ENCODE measurements at places on chromosomes 7 and 10.

GRCh38 chr7:104252409-104253134, 44.8 kb upstream of the ORC5 start:
- no peak for DNase-seq

- DNase-seq = peak; percentile 53
Measured at GRCh38 chr7:76011442-76011861, 17.1 kb upstream of the TMEM120A start.

GRCh38 chr10:52678611-52679010, 94.0 kb downstream of the MBL2 start:
- DNase-seq = no peak

DNA sequence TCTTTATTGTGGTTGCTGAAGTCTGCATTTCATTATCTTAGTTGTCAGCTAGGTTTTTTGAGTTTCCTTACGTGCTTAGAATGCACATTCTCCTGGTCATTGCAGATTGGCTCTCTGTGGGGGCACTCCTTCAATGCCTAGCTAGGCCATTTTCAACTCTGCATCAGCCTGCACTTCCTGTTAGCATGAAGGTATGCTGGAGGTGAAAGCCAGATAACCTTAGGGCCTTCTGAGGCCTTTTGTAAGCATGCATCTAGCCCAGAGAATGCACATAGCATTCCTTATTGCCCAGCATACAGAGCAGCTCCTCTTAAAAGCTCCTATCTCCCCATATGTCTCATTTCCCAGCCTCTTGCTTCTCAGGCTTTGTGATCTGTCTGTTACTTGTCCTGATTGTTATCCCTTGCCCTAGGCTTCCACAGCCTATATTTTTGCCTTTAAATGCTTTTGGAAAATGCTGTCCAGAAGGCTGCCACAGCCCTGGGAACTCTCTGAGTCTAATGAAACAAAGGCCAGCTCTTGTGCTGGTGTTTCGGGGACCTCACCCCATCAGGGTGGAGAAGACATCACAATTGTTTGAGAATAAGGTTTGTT, 108.1 kb upstream of the IGFBP3 start:
- DNase-seq = no peak

DNA sequence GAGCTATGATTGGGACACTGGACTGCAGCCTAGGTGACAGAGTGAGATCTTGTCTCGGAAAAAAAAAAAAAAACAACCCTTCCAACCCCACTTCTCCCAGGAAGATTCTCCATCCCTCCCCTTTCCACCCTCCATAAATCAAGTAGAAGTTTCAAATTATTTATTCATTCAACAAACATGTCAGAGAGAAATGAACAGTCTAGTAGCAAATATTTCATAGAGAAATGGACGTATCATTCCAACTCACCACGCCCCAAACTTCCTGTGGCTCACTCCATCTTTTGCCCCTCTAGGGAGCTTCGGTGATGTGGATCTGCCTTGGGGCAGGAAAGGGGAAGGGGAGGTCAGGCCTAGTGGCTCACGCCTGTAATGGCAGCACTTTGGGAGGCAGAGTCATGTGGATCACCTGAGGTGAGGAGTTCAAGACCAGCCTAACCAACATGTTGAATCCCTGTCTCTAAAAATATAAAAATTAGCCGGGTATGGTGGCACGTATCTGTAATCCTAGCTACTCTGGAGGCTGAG, 638 bp upstream of the TRAPPC14 start:
- peak; percentile 30 for DNase-seq

DNA sequence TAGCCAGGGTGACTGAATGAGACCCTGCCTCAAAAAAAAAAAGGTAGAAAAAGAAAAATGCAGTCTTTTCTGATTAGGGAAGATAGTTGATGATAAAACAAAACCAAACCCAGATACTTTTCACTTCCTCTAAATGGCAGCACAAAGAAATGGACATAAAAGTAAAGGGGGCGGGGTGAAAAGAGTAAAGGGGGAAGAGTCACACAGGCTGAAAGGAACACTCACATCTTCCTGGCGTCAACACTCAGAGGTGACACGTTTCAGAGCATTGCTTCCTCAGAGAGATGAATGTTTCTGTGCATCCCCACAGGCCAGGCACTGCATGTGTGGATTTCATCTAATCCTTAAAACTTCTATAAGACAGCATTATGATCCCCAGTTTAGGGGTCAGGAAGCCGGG, 81.2 kb downstream of the HIPK2 start:
- DNase-seq = peak; percentile 30

DNA sequence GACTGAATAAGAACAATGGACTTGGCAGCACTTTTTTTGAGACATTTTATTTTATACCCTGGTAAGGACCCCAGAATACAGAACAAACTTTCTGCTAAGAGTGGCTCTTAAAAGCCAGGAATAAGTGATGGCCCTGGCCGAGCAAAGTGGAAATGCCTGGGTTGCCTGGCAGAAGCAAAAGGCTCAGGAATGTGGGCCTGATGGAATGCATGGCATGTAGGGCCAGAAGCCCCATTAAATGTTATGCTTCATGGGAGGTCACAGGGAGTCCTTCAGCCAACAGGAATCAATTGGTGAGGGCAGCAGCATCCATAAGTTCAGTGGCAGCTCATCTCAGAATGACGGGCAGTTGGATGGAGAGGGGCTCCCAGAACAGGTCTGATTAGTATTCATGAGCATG, 301.5 kb upstream of the CACNA2D1 start:
- DNase-seq = peak; percentile 43

- DNase-seq = no peak
Measured at GRCh38 chr7:138207555-138207971, 131.3 kb downstream of the AKR1D1 start.

DNA sequence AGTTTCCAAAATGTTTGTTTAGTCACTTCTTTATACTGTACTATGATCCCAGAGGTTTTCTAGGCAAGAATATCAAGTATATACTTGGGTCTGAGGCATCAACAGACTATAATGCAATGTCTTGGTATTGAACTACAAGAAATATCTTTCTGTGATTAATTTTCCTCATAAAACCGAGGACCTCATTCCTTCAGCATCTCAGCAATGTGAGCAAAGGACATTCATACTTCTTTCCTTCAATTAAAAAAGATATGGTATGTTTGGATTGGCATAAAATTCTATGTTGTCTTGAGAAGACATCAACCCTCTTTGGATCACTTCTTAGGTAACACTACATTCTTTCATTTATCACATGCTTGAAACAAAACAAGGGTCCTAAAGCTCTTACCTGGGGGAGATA, 524.5 kb downstream of the PHTF2 start:
- peak; percentile 36 for DNase-seq

GRCh38 chr10:112588225-112588990, 141.4 kb downstream of the VTI1A start:
- peak; percentile 16 for DNase-seq

DNA sequence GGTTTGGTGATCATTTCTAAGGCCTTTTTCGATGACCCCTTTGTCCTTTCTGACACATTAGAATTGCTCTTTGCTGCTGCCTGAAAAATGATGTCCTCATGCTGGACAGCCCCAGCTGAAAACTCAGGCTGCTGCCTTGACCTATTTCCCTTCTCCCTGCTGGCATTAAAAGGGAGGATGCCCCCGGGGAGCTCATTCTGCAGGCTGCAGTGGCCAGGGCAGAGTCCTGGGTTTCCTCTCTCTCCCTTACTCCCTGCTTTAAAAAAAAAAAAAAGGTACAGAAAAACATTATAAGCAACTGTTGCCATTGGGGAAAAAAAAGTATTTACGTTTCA, 35.4 kb downstream of the LRRC4 start:
- no peak for DNase-seq

DNA sequence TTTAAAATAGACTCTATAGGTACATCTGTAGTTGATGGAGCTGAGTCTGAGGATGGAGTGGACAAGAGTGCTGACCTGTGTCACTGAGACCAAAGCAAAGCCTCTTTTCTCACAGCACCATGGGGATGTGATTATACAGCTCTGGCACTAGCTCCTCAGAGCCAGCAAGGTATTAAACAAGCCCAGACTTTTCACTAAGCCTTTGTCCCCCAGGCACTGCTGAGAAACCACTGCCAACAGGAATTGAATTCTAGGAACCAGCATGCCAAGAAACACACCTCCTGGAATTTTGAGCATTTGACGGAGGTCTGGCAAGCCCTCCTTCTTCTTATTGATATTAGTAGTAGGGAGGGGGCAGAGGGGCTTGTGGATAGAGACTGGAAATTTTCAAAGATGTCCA, 147.0 kb downstream of the C1GALT1 start:
- no peak for DNase-seq

DNA sequence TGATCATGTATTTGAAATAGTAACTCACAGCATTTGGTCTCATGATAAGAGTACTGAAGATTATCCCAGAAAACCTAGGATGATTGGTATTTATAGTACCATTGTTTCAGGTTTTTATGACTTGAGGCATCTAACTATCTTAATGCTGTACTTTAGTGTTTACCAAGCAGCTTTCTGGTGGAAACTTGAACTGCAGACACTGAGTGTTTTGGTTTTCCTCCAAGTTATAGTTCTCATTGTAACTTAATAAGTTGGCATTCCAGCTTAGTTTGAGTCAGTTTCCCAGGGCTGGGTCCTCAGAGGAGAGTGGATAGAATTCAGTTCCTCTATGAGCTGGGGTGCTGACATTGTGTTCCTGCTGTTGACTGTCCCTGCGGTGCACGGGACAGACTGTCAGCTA, 50.4 kb downstream of the SEC23IP start:
- no peak for DNase-seq

DNA sequence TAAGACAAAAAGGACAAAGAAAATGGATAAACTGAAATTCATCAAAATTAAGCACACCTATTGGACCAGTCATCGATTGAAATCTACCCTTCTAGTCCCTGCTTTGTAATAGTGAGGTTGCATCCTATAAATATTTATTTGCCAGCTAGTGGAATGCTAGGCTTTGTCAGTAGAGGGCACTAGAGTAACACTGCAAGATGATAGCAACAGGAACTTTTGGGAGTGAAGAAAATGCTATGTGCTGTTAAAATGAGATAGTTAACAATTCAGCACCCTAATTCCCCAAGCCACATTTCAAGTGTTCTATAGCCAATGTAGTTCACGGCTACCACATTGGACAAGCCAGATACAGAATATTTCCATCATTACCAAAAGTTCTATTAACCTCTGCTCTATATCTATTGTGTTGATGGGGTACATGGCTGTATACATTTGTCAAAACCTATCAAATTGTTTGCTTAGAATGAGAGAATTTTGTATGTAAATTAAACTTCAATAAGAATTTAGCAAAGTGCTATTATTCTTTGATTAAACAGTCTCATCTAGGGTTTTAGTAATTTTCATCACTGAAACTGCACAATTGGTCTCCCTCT, 69.8 kb downstream of the LSMEM1 start:
- DNase-seq = peak; percentile 61

GRCh38 chr10:34764472-34764946, 50.6 kb downstream of the PARD3 start:
- no peak for DNase-seq

- no peak for DNase-seq
Measured at GRCh38 chr10:79030705-79031104, 38.1 kb upstream of the ZMIZ1 start.

- no peak for DNase-seq
Measured at GRCh38 chr10:13993673-13994089, 337.0 kb downstream of the FRMD4A start.

- no peak for DNase-seq
Measured at GRCh38 chr10:72106154-72106849, 18.0 kb upstream of the SPOCK2 start.

- DNase-seq = no peak
Measured at GRCh38 chr10:79638318-79638717, 27.6 kb downstream of the SFTPA1 start.

DNA sequence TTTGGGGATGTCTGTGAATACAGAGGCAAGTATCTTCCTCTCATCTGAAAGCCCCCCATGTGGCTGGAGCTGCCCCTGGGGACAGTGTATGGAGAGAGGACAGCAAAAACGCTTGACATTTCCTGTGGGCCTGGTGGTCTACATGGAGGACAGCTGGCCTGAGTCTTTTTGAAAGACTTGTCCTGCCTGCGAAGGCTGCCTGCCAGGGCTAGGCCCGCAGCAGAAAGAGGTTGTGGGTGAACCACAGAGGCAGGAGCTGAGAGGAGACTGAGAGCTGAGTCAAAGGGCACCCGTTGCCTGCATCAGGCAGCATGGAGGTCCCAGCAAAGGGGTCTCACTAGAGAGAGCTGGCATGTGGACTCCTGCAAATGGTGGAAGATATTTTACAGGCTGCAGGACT, 66.4 kb downstream of the KAT6B start:
- no peak for DNase-seq

- DNase-seq = peak; percentile 53
Measured at GRCh38 chr7:4621396-4621795, 60.7 kb upstream of the FOXK1 start.

DNA sequence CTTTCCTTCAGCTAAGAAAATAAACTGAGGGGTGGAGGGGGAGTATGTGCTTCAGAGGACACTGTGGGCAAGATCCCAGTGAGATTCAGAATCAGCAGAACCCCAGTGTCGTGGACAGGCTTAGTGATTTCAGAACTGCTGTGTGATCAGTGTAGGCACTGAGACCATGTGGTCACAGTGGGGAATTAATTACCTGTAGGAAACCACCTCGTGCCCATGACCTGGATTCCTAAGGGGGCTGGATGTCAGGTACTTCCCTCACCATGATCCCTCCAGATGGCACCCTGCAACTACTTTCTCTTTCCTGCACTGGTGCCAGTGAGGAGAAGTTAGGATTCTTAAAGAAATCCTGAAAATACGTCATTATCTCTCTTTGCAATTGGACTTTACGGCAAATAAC, 64.4 kb downstream of the HBP1 start:
- no peak for DNase-seq

DNA sequence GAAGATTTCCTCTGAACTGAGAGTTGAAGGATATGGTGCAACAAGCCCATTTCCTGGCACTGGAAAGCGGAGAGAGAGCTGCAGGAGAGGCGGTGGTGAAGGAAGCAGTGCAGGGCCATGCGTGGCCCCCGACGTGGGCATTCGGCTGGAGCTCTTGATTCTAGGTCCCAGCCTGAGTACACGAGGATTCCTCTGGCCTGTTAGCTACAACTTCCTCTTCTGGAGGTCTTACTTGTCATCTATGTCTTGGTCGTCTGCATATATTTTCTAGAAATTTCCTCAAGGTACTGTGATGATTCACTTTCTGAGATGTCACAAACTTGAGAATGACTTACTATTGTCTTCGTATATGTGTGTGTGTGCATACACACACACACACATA, 59.2 kb upstream of the JAZF1 start:
- no peak for DNase-seq

DNA sequence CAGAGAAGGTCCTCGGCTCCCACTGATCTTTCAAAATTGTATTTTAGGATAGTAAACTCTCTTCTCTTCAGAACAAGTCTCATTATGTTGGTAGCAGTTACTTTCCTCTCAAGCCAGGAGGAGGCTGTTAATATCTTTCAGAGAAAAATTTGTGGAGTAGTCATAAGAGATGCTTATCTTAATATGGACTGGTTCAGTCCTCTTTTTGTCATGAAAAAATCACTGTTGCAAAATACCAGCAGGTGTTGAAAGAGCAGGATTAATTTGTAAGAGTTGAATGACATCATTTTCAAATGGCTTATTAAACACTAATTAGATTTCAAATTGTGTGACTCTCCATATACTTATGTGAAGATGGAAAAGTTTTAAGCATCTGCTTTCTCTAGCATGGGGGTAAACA, 662.5 kb downstream of the POM121L12 start:
- DNase-seq = no peak

Measured in fibroblast of skin of right biceps (primary cell).